Ammon's horn (tissue), 1 donor: ENCODE measurements at places on chromosomes 3 and 15.
A peak's percentile ranks its signal among the peaks of the same experiment; 100 is the strongest.

DNA sequence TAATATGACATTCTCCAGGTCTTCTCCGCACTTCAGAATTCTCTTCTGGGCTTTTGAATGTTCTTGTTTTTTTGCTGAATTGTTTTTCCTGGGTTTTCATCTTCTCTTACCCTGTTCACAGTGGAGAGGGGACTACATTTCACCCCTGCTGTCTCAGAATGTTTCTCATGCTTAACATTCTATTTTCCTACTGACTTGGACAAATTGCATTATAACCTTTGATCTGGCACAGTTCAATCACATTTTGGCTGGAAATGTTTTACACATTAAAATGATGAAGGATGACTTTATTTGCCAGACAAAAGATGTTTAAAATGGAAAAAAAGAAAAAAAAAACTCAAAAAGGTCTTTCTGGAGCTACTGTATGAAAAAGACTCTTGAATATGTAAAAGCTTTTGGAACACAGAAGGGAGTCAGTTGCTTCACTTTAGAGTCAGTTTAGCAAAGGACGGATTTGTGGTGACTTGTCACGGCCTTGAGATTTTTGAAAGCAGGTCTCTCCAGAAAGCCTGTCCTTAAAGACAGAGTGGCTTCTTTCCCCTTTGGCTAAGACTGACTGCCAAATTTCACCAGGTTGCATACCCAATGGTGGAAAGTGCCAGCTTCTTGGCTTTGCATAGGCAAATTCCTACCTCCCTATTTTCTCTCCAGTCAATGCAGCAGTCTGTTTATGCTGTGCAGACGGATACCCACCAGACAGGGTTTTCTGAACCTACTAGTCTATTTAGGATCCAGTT, 401.0 kb upstream of the TBL1XR1 start:
- no peak for DNase-seq

- DNase-seq = no peak
These were observed 24.5 kb upstream of the KLF13 start for GRCh38 chr15:31302029-31302657.

DNA sequence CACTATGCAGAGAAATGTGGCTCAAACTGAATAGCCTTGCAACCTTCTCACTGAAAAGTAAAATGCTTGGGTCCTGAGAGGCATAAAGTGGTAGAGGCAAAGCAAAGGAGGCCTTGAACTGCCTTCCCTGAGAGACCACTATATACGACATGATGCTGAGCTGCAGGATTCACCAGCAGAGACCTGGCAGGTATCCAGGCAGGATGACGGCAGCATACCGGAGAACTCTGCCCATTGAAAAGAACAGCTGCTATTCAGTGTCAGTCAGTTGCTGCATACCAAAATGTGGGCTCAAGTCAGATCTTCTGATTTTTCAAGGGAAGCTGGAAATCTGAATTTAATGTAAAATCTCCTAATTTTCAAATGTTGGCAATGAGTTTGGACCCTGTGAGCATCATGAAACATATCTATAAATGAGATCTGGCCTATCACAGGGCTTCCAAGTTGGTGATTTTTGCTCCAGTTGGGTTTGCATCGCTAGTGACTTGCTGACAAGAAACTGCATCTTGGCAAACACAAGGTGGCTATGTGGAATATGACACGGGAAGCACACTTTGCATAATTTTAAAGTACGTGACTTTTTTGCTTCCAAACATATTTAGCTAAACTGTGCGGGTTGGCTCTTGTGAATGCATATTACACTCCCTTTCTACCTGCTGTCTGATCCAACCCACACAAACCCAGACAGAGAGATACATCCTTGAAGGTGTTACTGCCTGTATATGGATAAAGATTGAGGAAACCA, 529.0 kb downstream of the AGBL1 start:
- DNase-seq = peak; percentile 15

DNA sequence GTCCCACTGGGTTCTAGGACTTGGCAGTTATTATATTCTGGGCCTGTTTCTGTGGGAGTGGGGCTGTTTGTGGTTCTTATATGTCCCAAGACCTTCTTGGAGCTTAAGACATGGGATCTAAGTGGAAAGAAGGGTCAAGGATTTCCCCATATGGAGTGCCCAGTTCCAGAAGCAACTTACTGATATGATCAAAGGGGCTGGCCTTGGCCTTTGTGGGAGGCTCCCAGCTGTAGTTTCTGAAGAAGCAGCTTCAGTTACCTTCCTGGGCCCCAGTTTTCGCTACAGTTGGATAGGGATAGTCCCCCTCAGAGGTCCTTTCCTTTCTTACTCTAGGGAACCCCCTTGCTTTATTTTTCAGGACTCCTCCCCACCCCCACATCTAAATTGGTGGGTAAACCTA, 56.0 kb downstream of the RAB11A start:
- no peak for DNase-seq

DNA sequence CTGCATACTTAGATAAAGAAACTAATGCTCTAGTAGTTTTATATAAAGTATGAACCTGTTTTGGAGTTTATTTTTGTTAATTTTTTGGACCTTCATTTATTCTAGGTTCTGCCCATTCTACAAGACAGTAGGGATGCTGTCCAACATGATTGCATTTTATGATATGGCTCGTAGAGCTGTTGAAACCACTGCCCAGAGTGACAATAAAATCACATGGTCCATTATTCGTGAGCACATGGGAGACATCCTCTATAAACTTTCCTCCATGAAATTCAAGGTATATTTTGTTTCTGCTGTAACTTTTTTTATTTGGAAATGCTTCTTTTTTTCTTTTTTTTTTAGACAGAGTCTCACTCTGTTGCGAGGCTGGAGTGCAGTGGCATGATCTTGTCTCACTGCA, 33.3 kb upstream of the GRAMD1C start:
- no peak for DNase-seq

GRCh38 chr15:51799282-51800252, 29.9 kb upstream of the TMOD3 start:
- peak; percentile 51 for DNase-seq

DNA sequence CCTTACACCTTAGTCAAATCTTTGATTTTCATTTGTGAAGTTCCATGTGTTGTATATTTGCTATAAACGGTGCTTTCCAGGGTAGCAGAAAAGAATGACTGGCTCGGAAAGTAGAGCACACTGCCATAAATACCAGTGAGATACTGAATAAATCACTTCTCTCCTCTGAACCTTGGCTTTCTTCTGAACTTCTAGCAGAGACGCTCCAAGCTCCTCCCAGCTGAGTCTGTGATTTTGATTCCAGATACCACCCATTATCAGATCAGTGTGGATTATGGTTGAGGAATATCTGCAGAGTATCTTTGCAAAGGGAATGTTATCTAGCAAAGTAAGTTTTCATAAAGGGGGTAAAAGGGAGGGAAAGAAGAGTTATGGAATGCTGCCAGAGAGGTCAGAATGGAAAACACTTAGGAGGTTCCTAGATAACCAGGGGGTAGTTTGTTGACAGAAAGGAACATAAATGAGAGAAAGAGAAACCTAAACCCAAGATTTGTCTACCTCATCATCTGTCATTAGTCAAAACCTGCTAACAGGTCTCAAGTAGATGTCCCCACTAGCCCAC, 98.5 kb upstream of the PSMD6 start:
- no peak for DNase-seq

GRCh38 chr3:30539772-30540171, 66.6 kb upstream of the TGFBR2 start:
- DNase-seq = no peak

GRCh38 chr15:63759752-63760151, 74.0 kb downstream of the HERC1 start:
- DNase-seq = no peak

DNA sequence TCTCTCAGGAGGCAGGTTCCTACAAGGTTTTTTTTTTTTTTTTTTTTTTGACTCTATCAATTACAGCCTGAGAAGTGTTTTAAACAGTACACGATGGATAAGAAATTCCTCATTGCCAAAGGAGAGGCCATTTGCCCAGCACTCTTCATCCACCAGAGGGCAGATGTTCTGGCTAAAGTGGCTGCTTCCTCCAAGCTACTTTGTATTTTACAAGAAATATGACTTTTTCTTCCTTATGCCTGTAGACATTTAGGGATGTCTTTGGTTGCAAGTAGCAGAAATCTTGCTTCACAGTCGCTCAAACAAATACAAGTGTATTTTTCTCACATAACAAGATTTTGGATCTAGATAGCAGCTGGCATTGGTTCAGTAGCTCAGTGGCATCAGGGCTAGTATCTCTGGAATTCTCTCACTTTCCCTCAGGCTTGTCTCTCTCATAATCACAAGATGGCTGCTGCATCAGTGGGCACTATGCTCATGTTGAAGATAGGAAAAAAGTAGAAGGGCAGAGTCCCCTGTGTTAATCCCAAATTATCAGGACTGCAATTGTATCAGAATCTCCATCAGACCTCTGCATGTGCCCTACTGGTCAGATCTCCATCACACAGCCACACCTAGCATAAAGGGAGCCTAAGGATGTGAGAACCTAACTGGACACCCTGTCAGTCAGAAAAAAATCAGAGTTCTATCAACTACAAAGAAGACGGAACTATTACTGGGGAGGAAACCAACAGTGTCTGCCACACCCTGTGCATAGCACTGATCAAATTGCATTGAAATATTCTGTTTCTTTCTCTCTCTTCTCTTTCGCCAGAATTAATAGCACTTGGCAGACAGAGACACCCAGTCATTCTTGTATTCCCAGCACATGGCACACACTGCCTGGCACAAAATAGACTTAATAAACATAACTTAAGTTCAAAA, 138.9 kb upstream of the COL8A1 start:
- DNase-seq = peak; percentile 35

DNA sequence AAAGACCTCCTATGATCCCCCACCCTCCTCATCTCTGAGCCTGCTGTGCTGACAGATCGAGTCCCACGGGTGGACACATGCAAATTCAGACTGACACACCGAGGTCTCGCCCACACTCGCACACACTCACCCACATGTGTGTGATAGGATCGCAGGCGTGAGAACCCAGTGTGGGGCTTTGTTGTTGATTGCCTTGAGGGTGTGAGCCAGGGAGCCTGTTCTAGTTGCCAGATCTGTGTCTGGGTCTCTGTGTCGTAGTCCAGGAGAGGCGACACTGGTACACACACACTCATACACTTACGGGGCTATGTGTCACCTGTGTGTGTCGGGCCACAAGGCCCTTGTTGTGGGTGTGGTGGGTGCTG, 2.0 kb downstream of the EPHB3 start:
- no peak for DNase-seq

DNA sequence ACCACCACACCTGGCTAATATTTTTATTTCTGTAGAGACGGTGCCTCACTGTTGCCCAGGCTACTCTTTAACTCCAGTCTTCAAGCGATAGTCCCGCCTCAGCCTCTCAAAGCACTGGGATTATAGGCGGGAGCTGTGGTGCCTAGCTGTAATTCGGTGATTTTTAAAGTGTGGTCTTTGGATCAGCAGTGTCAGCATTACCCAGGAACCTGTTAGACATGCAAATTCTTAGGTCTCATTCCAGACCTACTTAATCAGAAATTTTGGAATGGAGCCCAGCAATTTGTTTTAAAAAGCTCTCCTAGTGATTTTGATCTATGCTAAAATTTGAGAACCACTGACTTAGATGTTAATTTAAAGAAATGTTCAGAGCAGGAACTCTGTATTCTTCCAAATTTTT, 51.9 kb downstream of the GOLM2 start:
- no peak for DNase-seq

- no peak for DNase-seq
These were observed 688.3 kb upstream of the LMCD1 start for GRCh38 chr3:7813365-7813764.

GRCh38 chr3:134348524-134348923, 25.7 kb downstream of the AMOTL2 start:
- DNase-seq = no peak

DNA sequence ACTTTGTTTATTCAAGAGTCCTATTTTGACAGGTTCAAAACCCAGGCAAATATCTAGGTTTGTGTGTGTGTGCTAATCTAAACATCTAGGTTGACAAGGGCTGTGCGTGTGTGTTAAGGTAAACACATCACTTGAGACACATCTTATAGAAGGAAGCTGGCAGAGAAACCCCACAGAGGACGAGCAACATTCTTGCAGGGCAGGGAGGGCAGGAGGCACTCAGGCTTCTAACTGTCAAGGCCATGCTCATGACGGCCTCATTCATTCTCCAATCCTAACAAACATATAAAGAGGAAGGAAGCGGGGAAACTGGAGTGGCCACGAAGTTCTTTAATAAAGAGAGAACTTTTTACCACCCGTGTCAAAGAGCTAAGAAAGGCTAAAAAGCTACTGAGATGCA, 43.4 kb downstream of the SLCO2A1 start:
- DNase-seq = no peak

GRCh38 chr15:74504836-74505235, 36.2 kb upstream of the ARID3B start:
- DNase-seq = no peak

- no peak for DNase-seq
These were observed 39.6 kb upstream of the PDCD6IP start for GRCh38 chr3:33758864-33759263.

DNA sequence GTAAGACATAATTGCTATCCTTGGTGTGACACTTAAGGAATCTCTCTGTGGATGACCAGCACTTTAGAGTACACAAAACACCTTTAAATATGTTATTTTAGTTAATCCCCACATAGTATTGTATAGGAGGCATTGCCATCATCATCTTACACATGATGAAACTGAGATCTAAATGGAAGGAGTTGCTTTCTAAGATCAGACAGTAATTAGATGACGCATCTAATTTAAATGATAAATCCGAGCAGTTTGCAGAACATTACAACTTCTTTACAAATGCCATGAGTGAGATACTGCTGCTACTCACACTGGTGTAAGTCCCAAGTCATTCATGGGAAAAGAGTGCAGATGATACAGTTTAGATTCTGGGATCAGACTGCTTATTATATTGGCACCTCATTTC, 431.9 kb downstream of the MFSD1 start:
- no peak for DNase-seq

- no peak for DNase-seq
These were observed 30.1 kb upstream of the SLC28A2 start for GRCh38 chr15:45221967-45222366.

GRCh38 chr3:151203051-151203420, at the start of gene GPR171:
TSS of gene GPR171 (minus strand) at chr3:151203216. CDS start at chr3:151199386, 3,830 bp downstream.
- DNase-seq = no peak

GRCh38 chr15:75109736-75110130, 86.3 kb downstream of the PPCDC start:
- DNase-seq = no peak

- DNase-seq = no peak
These were observed 581.1 kb downstream of the ZNF385D start for GRCh38 chr3:21169948-21170347.

DNA sequence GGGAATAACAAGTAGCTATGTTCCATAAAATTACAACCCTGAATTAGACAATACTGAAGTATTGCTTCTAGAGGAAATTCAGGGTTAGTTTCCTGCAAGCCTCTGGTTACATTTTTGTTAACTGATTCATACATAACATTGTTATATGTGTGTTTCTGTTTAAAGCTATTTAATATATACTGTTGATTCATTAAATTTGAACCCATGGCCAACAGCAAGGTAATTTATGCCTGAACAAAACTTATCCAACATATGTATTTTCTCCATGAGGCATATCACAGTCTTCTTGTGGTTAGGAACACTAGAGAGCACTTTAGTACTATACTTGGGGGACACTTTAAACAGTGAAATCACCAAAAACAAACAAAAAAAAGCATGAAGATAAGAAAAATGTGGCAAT, 47.7 kb upstream of the PTX3 start:
- DNase-seq = no peak

- DNase-seq = no peak
These were observed 207.5 kb upstream of the SLITRK3 start for GRCh38 chr3:165403666-165404065.

- no peak for DNase-seq
These were observed 96.7 kb upstream of the MITF start for GRCh38 chr3:69642606-69643005.
